ENCODE measurements at places on chromosomes 13 and 19.

DNA sequence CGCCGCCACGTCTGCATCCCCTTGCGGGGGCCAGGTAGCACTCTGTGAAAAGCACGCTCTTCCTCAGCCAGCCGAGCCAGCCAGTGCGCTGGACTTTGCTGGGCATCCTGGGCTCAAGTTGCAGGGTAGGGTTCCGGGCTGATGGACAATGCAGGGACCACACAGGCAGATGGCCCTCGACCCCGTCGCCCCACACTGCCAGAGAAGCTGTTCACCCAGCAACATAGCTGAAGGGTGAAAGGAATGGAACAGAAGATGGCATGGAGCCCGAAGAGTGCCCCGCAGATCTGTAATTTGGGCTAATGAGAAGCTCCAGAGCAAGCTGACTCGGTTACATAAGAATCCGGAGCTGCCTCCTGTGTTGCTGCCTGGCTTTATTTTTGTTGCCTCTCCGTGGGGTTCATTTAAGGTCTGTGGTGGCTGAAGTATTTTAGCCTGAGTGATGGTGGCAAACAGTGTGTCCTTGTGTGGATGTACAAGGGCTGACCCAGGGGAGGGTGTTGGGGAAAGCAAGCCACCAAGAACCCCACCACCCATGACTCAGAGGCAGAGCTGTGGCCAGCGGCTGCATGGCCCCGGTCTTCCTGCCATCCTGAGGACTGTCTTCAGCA lies 105.8 kb downstream of the SOX1 start:
- no peak for DNase-seq

GRCh38 chr19:40512110-40512472 lies 45.3 kb downstream of the SPTBN4 start:
- no peak for DNase-seq

DNA sequence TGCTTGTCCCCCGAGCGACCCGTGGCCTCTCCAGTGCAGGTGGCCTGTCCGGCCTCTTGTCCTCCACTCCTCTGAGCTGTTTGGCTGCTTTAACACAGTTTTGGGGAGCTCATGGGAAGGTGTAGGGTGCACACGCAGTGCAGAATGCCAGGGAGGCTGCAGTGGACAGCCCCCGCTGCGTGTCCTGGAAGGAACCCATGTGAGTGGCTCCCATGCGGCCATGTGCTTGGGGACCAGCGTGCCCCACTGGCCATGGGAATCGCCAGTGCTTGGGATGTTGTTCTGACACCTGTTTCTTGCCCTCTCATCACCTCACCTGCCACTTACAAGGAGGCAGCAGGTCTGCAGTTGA lies 22.6 kb upstream of the F7 start:
- no peak for DNase-seq

DNA sequence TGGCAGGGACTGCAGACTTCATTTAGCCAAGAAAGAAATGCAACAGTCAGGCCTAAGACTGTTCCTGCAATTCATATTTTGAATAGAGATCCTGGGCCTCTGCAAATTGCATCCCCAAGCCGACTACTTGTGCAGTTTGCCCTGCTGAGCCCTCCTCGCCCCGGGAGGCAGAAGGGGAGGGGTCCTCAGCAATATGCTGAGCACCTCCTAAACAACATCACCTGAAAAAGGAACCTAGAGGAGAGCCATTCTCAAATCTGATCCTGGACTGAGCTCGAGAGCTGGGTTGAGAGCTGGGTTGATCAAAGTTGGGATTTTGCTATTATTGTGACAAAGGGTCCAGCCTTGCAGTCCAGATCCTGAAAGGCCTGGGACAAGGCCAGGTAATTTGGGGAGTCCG lies 129.8 kb downstream of the STK24 start:
- DNase-seq = no peak

DNA sequence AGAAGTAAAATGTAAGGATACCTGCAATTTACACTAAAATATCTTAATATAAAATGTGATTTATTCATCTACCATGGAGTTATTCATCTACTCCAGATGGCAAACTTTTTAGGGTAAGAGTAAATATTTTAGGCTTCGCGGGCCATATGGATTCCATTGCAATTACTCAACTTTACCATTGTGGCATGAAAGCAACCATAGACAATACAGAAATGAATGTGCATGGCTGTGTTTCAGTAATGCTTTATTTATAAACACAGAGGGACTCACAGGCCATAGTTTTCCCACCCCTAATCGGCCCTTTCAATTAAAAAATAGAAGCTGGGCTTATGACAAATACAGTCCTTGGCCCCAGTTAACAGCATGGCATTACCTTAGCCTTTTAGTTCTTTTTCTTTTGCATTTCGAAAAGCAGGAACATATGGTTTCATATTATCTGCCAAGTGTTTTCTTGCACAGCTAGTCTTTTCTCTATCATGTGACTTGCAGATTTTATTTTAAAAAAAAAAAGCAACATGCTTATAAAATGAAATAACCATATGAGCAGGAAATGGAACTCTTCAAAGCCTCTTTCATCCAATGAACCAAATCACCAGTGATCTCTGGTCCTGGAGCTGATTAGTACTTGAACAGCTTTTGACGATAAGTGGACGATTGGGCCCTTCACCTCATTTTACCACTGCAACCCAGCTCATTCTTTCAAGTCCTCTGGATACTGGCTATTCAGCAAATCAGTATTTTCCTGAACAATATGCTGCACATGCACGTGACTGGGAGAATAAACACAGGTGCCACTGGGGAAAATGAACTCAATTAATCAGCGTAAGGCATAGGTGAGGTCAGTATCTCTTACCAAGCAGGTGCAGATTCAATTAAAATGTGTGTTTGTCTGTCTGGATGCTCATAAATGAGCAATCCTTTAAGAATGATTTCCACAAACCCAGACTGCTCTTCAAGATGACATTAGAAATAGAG lies 63.9 kb downstream of the LHFPL6 start:
- DNase-seq = no peak

DNA sequence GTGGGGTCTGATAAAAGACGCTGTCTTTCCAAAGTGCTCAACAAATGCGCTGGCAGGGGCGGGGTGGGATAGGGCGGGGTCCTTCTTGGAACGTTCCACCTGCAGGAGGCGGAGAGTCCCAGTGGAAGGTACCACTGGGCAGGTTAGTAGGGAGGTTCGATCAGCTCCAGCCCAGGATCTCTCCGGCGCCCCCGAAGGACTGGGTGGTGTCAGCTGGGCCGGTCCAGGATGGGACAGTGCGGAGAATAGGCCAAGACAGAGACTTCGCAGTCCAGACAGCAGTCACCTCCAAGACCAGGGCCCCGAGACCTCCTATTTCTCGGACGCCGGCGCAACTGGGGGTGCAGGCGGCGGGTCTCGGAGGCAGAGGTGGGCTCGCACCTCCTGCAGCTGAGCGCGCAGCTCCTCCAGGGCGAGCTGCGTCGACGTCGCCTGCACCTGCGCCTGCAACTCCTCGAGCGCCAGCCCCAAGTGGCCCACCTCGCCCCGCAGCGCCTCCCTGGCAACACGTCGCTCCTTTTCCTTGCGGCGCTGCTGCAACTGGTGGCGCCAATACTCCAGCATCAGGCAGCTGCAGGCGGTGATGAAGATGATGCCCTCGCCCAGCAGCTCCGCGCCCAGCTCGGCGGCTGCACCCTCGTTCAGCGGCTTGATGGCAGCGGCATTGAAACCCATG lies 21.6 kb downstream of the VASP start:
- no peak for DNase-seq

- DNase-seq = no peak
Observed at GRCh38 chr13:20294497-20294896, 62.4 kb upstream of the GJB6 start.

- no peak for DNase-seq
Observed at GRCh38 chr13:48595431-48596429, 58.0 kb upstream of the CYSLTR2 start.

DNA sequence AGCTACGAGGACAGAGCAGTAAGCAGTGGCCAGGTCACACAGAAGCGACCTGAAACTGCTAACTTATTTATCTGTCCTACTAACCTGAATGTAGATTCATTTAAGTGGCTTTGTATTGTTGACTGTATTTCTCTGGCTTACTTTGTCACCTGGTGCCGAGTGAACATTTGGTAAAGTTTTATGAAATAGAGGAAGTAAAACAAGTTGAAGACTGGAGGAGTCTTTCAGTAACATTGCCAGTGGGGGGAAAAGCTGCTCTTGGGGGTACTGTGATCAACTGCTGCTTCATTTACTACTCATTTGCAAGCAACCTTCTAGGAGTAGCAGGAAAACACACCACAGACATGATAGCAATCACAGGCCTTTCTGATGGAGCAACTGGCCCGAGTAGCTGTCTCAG lies 615.0 kb downstream of the FGF9 start:
- no peak for DNase-seq

GRCh38 chr13:44280456-44280855 lies 93.2 kb upstream of the SERP2 start:
- DNase-seq = no peak

DNA sequence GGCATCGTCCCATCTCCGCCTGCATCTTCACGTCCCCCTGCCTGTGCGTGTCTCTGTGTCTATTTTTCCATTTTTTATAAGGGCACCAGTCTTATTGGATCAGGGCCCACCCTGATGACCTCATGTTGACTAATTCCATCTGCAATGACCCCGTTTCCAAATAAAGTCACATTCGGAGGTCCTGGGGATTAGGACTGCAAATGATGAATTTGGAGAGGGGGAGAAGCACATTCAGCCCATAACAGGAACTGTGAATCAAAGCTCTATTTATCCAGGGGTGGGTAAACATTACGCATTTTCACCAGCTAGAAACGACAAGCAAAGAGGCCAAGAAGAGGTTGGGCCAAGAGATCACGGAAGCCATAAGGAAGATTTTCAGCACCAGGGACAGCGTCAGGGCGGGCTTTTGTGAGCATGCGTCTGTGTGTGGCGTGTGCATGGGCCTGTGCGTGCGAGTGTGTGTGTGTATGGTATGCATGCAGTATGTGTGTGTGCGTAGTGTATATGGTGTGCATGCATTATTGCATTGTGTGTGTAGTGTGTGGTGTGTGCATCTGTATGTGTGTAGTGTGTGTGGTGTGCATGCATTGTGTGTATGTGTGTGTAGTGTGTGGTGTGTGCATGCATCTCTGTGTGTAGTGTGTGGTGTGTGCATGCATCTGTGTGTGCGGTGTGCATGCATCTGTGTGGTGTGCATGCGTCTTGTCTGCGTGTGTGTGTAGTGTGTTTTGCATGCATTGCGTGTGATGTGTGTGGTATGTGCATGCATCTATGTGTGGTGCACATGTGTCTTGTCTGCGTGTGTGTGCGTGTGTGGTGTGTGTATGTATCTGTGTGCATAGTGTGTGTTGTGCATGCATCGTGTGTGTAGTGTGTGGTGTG lies 19.6 kb downstream of the CELF5 start:
- DNase-seq = no peak

DNA sequence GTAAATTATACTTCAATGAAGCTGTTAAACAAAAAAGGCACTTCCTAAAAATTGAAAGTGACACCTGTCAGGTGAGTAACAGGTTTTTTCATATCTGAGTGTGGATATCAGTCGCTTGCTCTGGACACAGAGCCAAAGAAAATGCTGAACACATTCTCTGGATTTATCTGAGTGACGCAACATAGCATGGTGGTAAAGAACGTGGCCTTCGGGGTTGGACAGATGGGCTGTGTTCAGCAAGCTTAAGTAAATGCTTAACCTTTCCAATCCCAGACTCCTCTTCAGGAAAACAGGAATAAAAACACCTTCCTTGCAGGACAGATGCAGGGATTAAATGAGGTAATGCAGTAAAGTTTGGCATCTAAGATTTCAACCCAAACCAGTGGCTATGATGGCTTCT lies 132.0 kb downstream of the FOXO1 start:
- no peak for DNase-seq

DNA sequence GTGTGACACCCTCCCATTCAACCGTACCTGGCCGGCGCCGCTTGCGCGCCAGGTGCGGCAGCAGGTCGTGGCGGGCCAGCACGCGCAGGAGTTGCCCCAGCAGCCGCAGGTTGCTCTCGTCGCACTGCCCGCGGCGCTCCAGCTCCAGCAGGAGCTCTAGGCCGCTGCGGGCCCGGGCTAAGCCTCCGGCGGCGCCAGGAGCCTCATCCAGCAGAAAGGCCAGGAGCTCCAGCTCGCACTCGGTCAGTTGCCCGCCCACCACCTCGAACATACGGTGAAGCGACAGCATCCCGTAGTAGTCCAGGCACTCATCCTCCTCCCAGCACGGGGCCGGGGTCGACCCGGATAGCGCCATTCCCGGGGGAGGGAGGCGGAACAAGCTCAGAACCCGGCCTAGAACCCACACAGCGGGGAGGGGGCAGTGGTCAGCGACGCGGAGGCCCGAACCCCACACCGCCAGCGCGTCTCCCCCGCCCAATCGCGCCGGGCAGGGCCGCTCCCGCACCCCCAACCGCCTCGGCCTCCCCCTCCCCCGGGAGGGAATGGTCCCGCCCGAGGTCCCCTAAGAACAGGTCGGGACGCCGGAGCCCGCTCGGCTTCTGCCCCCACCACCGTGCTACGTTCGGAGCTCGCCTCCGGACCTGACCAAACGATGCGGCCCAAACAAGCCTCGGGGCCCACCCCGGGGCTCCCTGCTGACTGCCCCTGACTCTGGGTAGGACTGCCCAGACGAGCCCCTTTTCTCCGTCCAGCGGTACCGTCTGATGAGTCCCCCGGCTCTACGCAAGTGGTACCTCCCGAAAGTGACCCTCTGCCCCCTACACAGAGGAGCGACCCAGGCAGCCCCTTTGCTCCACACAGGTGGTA lies 591 bp downstream of the DEDD2 start:
- DNase-seq = no peak

- no peak for DNase-seq
Observed at GRCh38 chr19:28701491-28701890, 511.5 kb downstream of the UQCRFS1 start.

GRCh38 chr19:3860499-3860898 lies 8.3 kb downstream of the ZFR2 start:
- DNase-seq = no peak

DNA sequence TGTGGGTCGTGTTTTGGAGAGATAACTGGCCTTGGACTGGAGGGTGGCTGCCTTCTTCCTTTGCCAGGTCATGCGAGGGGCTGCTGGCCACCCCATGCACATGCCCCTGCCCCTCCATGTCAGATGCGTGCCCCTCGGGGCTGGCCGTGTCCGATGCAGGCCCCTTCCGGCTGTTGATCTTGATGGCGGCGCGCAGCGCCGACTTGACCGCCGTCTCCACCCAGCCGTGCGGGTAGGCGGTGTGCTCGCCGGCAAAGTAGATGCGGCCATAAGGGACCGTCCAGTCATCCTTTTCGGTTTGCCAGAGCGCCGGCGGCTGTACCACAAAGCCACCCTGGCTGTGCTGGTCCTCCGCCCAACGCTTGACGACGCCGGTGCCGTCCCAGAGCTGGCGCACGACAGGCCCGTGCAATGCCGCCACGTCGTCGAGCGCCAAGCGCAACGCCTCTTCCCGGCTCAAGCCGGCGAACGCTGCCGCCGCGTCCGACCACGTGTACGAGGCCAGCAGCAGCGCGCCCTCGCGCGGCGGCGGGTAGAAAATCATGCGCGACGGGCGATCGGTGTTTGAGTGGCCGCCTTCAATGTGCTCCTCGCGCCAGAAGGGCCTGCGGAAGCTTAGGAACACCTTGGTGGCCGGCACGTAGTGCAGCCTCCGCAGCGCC lies 6.9 kb downstream of the IL4I1 start:
- no peak for DNase-seq

DNA sequence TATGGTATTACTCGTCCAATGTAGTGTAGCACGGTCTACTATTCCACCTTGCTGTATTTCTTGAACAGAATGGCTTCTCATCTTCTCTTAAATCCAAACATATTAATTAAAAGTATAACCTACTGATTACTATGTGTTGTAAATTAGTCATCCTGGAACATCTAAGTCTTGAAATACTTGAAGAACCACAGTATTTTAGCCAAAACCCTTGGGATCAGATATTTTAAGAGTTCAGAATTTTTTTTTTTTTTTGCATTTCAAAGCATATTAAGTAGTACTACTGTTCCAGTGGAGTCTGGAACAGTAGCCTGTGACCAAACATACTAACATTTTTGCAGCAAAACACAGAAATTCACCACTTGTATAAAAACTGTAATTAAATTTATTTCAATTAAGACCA lies 30.1 kb downstream of the ZC3H13 start:
- DNase-seq = no peak

All from cortex of kidney (tissue), 1 donor.